GOT3 (cell line): ENCODE measurements at places on chromosomes 12 and 14.

DNA sequence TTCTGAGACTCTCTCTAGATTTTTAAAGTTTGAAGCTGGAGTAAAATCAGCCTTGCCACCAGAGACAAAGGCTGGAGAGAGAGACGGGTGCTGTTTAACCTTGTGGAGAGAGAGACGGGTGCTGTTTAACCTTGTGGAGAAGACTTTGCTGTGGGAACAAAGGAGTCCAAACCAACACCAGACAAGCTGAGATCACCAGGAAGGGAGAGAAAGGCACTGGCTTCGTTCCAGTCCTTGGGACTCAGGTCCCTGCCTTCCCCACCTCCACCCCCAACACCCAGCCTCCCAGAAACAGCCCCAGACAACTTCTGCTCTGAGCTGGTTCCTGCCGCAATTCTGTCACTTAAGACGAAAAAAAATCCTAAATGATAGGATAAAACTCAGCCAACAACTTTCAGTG is 1389.3 kb downstream of the AACS start:
- DNase-seq, result no peak

- no peak for DNase-seq
Observed at GRCh38 chr12:76519538-76519937, 40.0 kb downstream of the OSBPL8 start.

- no peak for DNase-seq
Observed at GRCh38 chr14:91249841-91250616, 5.5 kb upstream of the GPR68 start.

- no peak for DNase-seq
Observed at GRCh38 chr14:101503431-101504095, 57.7 kb upstream of the DIO3 start.

DNA sequence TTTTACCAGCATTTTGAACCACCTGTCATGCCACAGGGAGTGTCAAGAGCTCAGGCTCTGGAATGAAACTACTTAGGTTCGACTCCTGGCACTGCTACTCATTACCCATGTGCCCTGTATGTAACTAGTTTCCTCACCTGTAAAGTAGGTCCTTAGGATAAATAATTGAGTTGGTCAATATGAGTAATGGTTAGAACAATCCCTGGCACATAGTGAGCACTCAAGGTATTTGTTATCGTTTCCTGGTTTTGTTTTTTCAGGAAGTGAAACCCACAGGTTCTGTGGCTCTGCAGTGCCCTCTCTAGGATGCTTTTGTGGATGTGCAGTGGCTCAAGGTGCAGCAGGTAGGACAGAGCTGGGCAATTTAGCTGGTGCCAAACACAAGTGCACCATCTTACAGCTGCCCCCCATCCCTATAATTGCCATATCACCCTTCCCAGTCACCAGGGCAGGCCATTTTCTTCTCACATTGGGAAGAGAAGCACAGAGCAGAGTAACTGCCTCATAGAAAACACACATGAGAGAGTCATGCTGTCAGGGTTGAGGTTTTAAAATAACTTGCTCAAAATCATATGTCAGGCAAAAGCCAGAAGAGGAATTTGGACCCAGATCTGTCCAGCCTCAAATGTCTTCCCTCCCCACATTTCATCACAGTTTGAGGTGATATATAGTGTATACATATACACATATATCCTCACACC is 297.5 kb downstream of the RPAP3 start:
- no peak for DNase-seq

GRCh38 chr14:56194042-56194441 is 75.8 kb downstream of the PELI2 start:
- no peak for DNase-seq

- no peak for DNase-seq
Observed at GRCh38 chr12:57340104-57340503, 89.1 kb upstream of the STAC3 start.

DNA sequence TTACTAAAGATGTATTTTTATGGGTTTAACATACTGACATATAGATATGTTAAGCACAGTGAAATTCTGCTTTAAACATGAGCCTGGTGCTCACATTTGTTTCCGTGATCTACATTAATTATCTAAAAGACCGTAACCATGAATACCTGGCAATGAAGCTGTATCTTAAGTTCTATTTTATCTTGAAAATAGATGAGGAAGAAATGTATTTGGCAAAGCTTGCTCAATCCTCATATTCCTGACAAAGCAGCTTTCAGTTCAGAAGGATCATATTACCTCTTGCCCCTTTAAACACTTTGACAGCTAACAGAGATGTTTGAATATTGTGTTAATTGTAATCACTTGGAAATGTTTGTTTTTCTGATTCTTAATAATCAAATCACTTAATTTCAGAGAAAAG is 9.8 kb downstream of the EPYC start:
- no peak for DNase-seq

DNA sequence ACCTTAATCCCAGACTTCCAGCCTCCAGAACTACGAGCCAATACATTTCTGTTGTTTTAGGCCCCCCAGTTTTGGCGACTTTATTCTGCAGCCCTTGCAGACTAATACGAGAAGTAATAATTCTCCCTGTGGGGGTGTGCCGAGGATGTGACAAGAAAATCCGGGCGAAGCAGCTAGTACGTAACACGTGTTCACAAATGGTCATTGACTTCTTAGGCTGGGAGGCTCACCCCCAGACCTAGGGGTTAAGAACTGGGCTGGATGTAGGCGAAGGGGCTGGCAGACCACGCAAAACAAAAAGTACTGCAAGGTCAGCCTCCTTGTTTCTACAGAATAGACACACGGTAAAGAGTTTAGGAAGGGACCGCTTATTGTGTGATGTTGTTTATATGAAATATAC is 69.8 kb upstream of the ESRRB start:
- no peak for DNase-seq

DNA sequence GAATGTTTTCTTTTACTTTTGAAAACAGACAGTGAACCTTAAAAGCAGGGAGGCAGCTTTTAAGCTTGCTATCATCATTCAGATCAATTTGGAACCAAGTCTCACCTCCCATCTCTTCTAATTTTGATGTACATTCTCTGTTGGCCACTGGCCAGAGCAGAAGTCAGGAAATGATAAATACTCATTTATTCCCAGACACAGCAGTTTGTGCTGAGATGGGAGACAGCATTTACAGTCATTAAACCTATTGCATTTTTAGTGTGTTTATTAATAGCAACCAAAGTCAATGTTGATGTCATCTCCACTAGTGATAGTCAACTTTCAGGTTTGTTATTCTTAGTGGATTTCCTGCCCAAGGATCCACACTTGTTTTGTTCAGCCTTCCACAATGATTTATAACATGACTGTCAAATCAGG is 320.0 kb upstream of the ATP2B1 start:
- DNase-seq, result no peak

- no peak for DNase-seq
Observed at GRCh38 chr14:28143316-28143715, 623.3 kb upstream of the FOXG1 start.

DNA sequence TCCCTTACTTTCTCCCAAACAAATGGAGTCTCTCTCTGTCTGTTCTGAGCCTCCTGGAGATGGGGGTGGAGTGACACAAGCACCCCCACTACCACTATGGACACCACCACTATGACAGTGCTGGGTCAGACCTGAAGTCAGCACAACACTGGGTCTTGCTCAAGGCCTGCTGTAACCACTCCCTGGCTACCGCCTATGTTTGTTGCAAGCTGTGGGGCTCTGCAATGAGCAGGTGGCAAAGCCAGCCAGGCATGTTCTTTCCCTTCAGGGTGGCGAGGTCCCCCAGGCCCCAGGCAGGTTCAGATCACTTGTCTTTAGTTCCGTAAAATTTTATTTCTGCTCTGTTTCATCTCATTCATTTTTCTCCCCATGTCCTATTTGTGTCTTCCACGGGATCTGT is 349.8 kb downstream of the TMEM121 start:
- DNase-seq, result no peak

DNA sequence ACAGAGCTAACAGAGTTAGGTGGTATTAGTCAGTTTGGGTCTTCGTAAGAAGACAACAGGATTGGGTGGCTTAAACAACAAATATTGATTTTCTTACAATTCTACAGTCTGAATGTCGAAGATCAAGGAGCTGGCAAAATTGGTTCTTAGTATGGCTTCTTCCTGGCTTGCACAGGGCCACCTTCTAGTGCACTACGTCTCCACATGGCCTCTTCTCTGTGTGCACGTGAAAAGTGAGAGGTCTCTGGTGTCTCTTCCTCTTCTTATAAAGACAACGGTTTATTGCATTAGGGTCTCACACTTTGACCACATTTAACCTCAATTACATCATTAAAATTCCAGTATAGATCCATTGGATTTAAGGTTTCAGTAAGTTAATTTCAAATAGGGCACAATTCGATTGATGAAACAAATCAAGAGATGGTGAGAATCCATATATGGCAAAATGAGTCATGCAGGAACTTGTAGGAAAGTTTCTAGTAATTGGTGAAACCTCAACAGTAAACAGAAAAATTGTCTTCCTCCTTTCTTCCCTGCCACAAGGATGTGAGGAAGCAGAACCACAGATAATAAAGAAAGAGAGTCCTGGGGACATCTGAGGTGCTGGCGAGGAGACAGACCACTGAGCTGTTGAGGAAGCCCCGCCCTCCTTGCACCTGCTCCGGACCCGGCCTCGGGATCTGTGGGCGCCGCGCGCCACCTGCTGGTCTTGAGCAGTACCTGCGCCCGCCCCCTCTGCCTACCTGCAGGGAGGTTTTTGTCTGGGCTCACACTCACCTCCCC is 846.7 kb downstream of the TMEM121 start:
- DNase-seq, result no peak

DNA sequence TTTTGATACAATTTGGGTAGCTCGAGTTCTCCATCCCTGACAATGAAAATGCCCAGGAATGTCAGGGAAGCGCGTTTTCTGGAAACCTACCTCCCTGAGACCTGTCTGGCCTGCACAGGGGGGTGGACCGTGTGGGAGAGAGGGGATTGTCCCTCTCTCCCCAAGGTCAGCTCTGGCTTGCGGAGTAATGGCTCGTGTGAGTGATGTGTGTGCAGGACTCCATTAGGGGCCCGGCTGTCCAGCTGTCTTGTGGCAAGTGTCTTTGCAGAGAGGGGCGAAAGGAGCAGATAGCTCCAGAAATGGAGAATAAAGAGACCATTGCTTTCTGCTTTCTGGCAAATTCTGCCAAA is 215.3 kb downstream of the CHST11 start:
- DNase-seq, result no peak

DNA sequence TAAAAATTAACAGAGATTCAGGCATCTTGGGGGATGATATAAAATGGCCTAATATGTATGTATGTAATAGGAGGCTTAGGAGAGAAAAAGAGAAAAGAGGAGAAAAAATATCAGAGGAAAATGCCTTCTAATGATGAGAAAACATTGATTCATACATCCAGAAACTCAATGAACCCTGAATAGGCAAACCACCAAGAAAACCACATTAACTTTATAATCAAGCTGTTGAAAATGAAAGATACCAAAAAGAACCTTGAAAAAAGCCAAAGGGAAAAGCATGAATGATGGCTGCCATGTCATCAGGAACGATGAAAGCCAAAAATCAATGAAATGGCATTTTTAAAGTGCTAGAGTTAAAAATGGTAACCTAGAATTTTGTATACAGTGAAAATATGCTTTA is 180.2 kb downstream of the EPS8 start:
- no peak for DNase-seq

DNA sequence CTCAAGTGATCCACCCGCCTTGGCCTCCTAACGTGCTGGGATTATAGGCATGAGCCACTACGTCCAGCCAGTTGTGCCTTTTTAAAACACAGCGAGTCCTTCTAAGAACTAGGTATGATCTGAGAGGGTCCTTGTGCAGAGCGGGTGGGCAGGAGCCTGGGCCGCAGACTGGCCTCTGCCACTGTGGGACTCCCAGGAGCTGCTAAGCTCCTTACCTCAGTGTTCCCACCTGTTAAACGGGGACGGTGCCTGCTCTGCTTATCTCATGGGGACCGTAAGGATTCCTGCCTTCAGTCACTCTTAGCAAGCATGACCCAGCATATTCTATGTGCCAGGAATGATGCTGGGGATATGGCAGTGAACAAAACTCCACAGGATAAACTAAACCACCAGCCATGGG is 136.9 kb downstream of the RBM19 start:
- DNase-seq, result no peak

DNA sequence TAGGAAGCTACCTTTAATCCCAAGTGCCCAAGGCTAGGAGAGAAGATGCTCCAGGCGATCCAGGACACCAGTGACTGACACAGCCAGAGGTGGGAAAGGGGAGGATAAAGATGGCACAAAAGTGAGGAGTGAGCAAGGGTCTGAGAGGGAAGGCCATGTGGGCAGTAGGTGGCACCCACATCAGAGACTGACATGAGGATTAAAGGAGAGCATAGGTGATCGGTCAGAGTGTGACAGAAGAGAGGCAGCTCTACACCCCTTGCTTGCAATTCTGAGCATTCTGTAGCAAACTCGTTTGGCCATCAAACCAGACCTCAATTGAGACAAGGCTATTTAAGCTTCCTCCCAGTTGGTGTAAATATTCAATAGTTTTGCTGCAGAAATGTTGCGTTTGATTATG is 724 bp upstream of the CD27 start:
- DNase-seq, result no peak

DNA sequence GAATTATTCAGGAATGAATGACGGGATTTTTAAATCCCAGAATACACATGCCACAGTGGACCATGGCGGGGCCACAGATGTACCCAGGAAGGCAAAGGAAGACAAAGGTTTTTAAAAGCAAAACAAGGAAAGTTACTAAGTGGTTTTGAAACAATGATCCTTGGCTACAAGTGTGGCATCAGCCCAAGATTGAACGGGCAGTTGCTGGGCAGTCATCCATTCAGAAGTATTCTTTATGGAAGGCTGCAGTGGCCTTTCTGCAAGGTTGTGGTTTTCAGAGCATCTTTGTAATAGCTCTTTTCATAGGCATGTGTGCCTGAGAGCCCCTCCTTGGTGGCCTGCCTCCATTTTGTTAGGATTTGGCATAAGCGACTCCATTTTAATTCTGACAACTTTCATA is 13.4 kb upstream of the IFI27 start:
- DNase-seq, result no peak

GRCh38 chr14:55599250-55599879 is 19.4 kb downstream of the KTN1 start:
- no peak for DNase-seq

GRCh38 chr12:130955238-130955816 is 1.6 kb downstream of the ADGRD1 start:
- no peak for DNase-seq

- DNase-seq, result no peak
Observed at GRCh38 chr14:21846227-21846885, 172.7 kb upstream of the OR4E1 start.

DNA sequence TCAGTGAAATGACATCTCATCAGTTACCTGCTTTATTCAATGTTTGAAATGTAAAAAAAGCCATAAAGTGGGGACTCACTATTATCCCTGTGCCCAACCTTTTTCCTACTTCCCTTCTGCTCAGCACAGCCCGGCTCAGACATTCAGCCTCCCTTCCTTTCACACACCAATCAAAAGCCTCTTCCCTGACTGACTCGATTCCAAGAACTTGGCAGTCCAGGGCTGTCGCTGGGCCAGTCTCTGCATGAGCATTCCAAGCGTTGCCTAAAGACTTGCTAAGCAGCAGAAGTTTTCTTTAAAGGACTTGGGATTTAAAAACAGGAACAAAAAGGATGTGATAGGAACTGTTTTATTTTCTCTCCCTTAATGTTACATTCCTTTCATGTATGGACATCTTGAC is 22.7 kb downstream of the ITPR2 start:
- DNase-seq, result no peak

GRCh38 chr12:130446846-130447654 is 109.4 kb downstream of the PIWIL1 start:
- no peak for DNase-seq
